ENCODE measurements at places on chromosomes 4 and X.

GRCh38 chr4:150896497-150896896, 118.6 kb downstream of the LRBA start:
- no peak for DNase-seq

GRCh38 chr4:135824759-135825296, 1623.2 kb upstream of the PABPC4L start:
- no peak for DNase-seq

GRCh38 chr4:143240939-143241679, 56.4 kb downstream of the USP38 start:
- no peak for DNase-seq

DNA sequence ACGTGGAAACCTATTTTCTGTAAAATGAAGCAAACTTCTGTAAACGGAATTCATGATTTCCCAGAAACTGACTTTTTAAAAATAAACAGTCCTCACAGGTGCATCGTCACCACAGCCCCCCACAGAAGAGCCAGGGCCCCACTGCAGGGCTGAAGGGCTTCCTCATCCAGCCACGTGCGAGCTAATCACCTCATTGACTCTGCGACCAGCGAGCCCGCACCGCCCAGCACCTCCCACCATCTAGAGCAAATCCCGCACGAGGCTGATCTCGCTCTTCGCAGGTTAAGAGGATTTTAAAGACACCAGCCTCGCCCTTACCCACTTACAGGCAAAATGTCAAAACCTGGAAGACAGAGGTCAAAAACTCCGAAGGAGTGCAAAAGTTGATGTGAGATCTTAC, 14.8 kb downstream of the PPP2R3B start:
- DNase-seq, result no peak

GRCh38 chrX:97126020-97126419, 242.3 kb downstream of the RPA4 start:
- peak; percentile 15 for DNase-seq

DNA sequence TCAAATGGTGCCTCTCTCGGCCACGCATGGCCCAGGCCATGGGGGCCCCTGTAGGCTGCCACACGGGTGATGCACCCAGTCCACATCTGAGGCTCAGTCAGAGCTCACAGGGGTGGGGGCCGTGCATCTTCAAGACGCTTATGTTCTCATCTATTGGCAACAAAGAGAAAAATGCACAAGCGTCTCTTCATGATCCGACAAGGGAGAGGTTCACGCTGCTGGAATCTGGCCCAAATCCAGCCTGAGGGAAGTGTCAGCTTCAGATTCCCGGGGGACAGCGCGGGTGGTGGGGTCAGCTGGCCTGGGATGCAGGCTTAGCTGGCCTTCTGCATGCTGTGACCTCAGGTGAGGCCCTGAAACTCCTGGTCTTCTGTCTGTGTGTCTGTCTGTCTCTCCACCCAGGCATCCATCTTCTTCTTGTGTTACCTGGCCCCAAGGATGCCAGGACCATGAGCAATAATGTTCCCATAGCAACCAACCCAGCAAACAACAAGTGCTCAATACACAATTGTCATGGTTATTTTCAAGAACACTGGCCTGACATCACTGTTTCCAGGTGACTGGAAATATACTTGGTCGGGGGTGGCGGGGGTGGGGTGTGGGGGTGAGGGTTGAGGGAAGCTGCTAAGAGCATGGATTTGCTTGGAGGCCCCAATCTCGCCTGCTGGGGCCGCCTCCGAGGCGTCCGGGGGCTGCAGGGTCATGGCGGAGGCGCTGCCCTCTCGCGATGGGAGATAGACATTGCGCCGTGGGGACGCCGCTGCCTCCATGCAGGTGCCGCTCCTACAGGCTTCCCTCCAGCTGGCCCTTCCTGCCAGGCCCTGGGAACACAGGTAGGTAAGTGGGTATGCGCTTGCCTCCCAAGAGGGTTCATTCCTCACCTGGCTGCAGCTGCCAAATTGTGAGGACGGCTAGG, 48.3 kb downstream of the ABLIM2 start:
- DNase-seq, result peak; percentile 4

GRCh38 chrX:119190091-119190681, 45.9 kb upstream of the PGRMC1 start:
- no peak for DNase-seq

- peak; percentile 76 for DNase-seq
These were observed 2.5 kb upstream of the PDGFRA start for GRCh38 chr4:54226404-54227255.

DNA sequence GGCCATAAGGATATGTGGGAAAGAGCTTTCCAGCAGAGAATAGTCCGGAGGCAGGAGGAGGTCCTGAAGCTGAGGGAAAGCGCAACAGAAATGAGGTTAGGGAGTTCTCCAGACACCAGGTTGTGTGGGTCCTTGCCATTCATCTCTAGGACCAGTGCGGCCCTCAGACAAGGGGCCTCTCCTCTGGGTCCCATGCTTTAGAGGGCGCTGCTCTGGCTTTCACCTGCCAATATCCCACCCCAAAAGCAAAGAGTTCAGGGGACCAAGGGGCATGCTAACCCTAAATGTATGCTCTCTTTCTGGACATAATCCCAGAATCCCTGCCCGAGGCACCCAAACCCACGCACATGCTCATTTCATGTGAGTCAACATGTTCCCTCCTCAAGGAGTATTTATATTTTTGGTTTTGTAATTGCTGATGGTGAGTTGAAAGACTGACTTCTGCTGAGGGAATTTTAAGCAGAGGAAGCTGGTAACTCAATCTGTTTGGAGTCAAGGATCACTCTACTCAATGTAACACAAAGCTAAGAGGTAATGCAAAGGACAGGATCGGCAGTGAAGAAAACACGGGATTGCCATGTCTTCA, 14.8 kb downstream of the RPL34 start:
- DNase-seq, result no peak

GRCh38 chrX:26649534-26649933, 433.6 kb downstream of the MAGEB5 start:
- peak; percentile 7 for DNase-seq

DNA sequence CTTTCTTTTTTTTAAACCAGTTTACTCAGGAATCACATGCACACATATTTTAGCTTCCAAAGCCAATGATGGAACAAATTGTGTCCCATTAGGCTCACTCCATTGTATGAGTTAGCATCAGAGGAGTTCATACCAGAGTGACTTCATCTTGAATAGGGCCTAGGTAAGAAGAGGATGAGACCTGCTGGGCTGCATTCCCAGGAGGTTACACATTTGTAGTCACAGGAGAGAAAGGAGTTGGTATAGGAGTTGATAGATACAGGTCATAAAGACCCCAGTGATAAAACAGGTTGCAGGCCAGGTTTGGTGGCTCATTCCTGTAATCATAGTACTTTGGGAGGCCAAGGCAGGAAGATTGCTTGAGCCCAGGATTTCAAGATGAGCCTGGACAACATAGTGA, 9.3 kb downstream of the PDGFRA start:
- no peak for DNase-seq

DNA sequence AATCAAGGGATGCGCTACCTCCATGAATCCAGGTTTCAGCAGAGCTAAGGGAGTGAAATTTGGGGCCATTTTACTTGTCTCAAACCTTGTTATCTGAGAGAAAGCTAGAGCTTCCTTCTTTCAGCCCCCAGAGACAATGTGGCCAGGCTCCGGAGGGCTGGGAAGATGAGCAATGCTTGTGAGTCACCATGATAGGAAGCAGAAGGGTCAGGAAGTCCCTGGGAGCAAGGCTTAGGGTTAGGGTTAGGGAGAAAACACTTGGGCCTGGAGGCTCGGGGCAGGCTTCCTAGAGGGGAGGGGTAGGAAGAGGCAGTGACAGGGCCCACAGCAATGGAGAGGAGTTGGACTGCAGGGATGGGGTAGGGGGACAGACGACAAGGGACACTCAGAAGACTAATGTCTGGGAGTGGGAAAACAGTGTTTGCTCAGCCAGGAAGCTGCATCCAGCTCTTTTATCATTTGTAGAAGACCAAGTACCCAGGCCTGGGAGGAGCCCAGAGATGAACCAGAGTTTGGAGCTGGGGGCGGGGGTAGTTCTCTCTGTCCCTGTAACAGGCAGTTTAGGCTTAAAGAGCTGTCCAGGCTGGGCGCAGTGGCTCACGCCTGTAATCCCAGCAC, 16.4 kb upstream of the PORCN start:
- DNase-seq, result peak; percentile 29

DNA sequence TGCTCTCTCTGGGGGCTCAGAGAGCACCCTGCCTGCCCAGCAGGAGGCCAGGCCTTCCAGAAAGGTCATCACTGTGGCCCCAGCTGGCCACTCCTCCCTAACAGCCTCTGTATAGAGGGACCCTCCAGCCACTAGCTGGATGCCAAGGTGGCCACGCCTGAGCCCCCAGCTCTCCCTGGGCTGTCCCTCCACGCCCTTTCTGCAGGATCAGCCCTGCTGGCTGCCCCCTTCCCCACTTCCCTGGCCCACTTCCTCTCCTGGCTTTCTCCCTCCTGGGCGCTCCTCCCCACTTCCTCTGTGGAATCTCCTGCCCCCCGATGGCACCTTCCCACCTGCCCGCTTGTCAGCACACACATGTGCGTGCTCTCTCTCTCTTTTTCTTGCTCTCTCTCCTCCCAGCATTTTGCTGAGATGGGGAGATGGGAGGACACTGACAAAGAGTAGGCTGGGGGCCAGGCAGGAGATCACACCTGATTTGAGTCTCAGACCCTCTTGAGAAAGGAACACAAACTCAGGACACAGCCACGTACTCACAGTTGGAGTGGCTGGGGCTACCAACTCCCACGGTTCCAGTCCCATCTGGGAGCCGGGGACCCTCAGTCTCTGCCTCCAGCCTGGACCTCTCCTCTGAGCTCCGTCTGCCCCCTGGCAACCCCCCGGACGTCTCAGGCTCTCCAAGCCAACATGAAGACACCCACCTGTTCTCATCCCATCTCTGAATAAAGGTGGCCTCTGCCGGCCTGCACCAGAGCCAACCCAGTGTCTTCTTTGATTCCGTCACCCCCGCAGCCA, 62.1 kb upstream of the AFAP1 start:
- DNase-seq, result no peak

GRCh38 chrX:4787971-4788370, 1074.5 kb upstream of the PRKX start:
- no peak for DNase-seq

GRCh38 chr4:111068883-111069282, 446.0 kb upstream of the PITX2 start:
- no peak for DNase-seq

DNA sequence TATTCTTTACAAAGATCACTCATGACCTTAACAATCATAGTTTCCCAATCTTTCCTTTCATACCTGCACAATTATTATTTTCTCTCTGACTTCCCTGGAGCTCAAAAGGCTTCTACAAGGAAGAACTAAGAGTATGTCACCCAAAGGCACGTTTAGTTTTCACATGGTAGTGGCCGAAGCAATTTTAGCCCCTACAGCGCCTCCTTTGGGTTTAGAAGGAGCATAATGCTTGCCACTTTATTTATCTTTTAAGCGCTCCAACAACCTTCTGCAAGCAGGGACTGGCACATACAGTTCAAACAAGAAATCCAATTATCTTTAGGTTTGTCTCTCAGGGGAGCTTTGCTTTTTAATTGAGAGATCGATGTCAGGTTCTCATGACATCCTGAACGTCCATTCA, 42.0 kb upstream of the IGSF1 start:
- no peak for DNase-seq

- peak; percentile 55 for DNase-seq
These were observed 257.6 kb upstream of the CXXC4 start for GRCh38 chr4:104752337-104752736.

DNA sequence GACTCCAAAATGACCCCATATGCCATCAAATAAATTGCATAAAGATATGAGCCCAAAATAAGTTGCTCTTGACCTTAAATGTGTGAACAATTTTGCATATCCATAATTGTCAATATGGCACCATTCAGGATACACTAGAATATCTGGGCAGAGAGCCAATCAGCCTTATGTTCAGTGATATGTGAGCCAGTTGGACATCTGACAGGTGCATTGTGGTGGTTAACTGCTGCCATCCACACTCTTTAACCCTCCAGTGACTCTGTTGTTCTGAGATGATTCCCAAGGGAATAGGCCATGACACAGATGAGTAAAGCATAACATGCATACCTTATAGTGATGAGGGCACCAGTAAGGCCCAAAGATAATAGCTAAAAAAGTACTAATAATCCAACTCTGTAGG, 500.1 kb downstream of the PCDH18 start:
- DNase-seq, result no peak

- DNase-seq, result no peak
These were observed 20.9 kb downstream of the NFKB1 start for GRCh38 chr4:102522031-102522440.

- no peak for DNase-seq
These were observed 32.5 kb upstream of the CENPU start for GRCh38 chr4:184766446-184766845.

- DNase-seq, result no peak
These were observed 309.7 kb upstream of the TENM3 start for GRCh38 chr4:181933471-181933870.

- DNase-seq, result no peak
These were observed 36.7 kb downstream of the UBQLN2 start for GRCh38 chrX:56600141-56600540.

- no peak for DNase-seq
These were observed 1.5 kb downstream of the FAM200B start for GRCh38 chr4:15683143-15683495.

DNA sequence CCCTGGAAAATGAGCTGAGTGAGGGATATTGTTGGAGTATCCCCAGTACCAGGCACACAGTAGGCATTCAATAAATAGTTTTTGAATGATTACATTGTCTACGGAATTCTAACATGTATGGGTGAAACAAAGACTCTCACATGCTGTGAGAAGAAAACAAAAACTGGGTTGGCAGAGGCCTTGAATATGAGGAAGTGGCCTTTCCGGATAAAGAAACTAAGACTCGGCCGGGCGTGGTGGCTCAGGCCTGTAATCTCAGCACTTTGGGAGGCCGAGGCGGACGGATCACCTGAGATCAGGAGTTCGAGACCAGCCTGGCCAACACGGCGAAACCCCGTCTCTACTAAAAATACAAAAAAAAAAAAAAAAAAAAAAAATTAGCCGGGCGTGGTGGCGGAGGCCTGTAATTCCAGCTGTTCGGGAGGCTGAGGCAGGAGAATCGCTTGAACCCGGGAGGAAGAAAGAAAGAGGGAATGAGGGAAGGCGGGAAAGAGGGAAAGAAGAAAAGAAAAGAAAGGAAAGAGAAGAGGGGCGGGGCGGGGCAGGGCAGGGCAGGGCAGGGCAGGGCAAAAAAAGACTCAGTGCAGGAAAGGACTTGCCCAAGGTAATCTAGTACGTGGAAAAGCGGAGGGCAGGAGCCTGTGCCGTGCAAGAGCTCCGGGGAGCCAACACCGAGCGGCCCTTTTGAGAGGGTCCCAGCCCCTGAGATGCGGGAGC, 689 bp upstream of the TMA16 start:
- DNase-seq, result no peak

- DNase-seq, result peak; percentile 24
These were observed 9.5 kb downstream of the RGS12 start for GRCh38 chr4:3302173-3302785.

- DNase-seq, result no peak
These were observed 175.5 kb downstream of the WDFY3 start for GRCh38 chr4:84790769-84791565.

All from astrocyte of the spinal cord (primary cell).